ENCODE measurements at places on chromosomes 12 and 14.

- DNase-seq = no peak
Measured at GRCh38 chr12:66941150-66941549, 262.3 kb upstream of the GRIP1 start.

GRCh38 chr14:32080001-32080510 lies 3.0 kb downstream of the ARHGAP5 start:
- DNase-seq = no peak

DNA sequence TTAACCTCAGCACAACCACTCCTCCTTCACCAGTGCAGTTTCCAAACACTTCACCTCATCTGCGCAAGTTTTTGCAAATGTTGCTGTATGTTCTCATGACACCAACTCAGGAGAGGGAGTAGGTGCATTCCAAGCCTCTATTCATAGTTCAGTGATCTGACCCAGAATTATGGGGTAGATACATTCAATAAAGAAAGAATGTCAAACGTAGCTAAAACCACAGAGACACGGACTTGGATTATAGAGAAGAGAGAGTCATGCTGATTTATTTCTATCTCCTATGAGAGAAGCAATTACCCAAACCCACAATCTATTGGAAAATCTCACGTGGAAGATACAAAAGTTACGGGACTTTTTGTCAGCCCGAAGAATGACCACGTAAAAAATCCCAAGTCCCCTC lies 1006.0 kb upstream of the TMEM132C start:
- no peak for DNase-seq

GRCh38 chr14:91245029-91245428 lies 525 bp upstream of the GPR68 start:
- no peak for DNase-seq

GRCh38 chr12:12784911-12785814 lies at the start of gene APOLD1:
Gene APOLD1, plus strand, starts transcription at chr12:12785659. Its CDS starts 33 bp downstream, at chr12:12785692.
- peak; percentile 77 for DNase-seq

DNA sequence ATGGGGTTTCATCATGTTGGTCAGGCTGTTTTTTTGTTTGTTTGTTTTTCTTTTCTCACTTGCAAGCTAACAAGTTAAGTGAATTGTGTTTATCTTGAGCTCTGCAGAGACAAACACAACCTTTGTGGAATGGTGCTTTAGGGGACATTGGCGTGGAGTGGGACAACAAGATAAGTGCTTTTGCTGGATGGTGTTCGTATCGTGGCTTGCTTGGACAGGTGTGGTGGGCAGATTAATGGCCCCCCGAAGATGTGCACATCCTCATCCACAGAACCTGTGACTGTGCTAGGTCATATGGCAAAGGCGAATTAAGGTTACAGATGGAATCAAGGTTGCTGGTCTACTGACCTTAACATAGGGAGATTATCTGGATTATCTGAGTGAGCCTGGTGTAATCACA lies 7.0 kb downstream of the MLXIP start:
- DNase-seq = no peak

DNA sequence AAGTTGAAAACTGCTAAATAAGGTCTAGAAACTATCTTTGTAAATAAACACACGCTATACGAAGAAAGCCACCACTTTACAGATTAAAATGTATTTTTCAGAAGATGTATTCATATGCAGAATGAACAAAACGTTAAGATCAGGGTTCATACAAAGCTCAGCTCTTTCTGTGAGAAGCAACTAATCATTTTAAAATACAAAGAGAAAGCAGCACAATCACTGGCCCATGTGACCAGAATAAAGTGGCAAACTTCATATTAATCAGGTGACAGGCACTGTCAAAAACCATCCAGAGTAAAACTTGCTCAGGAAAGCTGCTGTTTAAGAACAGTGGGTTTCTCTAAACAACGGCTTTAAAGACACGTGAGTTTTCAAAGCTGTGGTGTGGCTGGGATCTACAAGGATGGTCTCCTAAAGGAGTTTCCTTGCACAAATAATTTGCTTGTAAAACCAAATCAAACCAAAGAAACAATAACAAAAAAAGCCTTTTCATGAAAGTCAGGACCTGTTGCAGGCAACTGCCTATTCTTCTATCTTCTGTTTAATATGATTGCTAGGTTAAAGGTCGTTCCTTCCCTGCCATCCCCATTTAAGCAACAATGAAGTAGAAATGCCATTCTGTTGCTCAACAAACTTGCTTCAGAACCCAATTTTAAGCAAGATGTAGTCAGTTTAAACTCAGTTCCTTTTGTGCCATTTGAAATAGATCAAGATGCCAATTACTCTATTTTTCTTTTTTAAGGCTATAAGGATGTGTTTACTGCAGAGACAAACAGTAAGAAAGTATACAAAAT lies 22.3 kb downstream of the SEL1L start:
- DNase-seq = no peak

DNA sequence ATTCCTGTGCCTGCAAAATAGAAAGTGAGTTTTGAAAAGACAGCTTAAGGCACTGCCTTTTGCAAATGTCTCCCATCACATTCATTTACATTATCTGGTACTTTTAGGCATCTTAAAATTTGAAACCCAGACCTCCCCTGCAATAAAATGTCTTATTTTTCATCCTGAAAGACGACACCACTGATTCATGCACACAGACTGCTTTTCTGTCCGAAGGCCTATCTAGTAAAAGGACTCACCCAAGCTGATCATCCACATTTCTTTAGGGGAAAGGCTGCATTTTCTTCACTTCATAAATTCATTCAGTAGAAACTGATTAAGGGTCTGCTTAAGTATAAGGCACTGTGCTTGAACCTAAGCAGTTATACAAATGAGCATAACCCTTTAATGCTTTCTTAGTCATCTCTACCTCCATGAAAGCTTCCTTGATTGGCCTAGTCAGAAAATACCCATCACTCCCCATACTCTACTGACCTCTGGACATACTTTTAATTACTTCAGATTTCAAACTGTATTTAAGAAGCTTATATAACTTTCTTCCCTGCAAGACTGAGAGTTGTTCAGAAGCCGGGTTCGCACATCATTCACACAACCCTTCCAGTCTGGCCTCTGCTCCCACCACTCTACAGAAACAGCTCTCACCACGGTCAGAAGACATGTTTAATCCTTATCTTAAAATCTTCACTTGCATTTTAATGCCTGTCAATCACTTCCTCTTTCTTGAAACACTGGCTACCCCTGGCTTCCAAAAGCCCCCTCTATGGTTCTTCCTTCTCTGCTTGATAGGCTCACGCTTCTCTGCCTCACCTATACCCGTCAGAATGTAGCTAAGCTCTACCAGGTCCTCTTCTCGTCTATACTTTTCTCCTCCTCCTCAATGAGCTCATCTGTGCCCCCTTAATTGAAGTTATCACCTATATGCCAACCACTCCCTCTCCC lies 288.6 kb downstream of the MED13L start:
- no peak for DNase-seq

- DNase-seq = no peak
Measured at GRCh38 chr14:70359076-70359424, 433 bp downstream of the COX16 start.

GRCh38 chr12:124049451-124050094 lies 76.6 kb downstream of the ZNF664 start:
- no peak for DNase-seq

DNA sequence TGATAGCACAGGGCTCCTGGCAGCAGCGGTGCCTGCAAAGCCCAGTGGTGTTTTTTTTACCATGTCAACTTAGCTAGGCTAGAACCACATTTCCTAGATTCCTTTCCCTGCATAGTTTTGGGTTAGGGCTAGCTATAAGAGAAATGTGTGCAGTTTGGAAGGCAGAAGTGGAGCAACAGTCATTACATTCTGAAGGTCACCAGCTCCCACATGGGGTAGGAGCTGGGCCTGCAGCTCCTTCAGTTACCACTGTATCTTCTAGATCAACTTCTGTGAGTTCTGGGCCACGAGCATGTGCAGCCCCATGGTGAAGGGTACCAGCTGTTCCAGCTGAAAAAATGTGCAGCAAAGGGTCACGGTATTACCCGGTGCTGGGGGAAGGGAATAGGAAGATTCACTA lies 2.3 kb upstream of the SLC25A3 start:
- DNase-seq = no peak

- no peak for DNase-seq
Measured at GRCh38 chr12:72063073-72063472, 124.4 kb downstream of the TPH2 start.

DNA sequence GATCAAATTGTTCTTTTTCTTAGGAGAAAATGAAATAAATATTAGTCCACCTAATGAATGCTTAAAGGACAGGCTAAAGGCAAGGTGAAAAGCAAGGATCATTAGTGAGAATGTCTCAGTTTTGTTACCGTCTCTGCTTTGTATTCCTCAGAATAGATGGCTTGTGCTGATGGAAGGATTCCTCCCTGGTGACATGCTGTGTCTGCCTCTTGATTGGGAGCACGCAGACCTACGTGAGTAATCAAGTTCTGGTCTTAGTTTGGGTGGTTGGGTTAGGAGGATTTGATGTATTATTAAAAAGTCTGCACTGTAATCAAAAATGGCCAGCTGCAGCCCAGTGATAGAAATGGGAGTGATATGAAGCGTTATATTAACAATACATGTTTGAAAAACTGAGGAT lies 78.8 kb upstream of the RTL1 start:
- DNase-seq = no peak

DNA sequence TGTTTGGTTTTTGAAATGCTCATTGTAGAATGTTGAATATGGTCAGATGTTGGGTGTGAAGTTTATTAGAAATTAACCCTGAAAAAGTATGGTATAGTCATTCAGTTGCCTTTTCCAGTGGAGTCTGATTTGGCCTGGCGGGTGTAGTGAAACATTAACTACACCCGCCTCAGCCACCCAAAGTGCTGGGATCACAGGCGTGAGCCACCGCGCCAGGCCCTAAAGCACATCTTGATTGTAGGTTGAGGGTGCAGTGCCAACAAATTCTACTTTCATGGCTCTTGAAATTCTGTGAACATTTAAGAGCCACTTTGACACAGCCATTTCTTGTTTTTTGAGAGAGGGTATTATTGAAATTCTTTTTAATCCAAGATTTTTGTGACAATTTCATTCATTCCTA lies 624.9 kb downstream of the DIO2 start:
- DNase-seq = no peak

DNA sequence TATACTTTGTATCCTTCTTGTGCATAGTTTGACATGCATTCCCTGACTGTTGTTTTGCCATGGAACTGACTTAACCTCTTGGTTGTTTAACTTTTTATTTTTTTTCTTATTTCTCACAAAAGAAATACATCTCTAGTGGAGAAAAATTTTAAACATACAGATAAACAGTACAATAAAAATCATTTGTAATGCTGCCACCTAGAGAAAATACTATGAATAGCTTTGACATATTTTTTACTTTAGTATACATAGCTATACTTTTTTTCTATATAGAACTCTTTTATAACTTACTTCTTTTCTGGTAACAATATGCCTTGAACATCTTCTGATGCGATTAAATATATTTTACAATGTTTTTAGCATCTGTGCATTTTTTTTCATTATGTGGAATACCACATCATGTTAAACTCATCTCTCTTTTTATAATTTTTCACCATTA lies 184.5 kb downstream of the AKAP6 start:
- DNase-seq = no peak

DNA sequence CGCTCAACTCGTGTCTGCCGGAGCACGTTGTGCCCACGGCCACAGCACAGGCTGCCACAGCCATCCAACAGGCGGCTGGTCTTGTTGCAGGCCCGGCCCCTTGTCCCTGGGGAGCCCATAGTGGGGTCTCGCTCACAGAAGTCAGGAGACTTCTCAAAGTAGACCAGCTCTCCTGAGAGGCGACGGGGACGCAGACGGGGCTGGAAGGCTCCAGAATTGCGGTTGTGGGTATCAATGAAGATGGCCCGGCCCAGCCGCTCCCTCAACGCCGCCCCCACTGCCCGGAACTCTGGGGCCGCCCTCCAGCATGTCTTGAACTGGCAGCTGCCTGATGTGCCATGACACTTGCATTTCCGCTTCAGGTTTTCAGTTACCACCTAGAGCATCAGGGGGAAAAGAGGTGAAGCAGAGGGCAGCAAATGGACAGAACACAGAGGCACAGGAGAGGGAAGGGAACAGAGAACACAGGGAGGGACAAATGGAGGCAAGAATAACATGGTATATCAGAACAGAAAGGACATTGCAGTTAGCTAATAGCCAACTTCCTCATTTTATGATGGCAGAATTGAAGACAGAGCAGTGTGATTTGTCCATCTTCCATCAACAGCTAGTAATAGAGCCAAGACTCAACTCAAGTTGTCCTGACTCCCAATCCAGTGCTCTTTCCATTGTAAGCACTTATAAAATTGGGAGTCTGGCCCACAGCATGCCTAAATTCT lies 5.2 kb downstream of the WNT10B start:
- DNase-seq = peak; percentile 52

DNA sequence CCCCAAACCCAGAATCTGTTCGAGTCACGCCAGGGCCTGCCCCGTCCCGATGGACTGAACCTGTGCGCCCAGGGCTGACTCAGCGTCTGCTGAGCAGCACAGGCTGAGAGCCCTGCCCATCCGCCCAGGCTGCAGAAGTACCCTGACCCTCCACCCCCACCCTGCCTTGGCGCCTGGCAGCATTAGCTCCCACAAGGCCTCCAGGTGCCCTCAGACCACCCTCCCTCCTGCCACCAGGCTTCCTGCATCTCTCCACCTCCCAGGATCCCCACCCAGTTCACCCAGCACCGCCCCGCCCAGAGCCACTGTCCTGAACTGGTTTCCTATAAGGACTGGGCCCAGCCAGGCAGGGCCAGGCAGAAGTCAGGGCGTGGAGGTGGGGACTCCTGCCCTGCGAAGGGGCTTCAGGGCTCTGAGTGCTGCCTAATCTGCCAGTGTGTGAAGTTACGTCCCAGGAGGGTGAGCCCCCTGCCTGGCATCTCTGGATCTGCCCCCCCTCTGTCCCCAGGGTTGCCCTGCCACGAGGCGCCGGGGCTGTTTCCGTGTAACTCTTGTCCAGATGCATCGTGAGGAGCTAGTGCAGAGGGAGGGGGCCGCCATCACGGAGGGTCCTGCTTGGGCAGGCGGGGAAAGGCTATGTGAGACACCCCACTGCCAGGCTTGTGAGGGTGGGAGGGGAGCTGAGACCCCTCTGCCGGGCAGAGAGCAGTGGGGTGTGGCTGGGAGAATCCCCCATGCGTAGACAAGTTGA lies 9.1 kb downstream of the ADSS1 start:
- DNase-seq = no peak

DNA sequence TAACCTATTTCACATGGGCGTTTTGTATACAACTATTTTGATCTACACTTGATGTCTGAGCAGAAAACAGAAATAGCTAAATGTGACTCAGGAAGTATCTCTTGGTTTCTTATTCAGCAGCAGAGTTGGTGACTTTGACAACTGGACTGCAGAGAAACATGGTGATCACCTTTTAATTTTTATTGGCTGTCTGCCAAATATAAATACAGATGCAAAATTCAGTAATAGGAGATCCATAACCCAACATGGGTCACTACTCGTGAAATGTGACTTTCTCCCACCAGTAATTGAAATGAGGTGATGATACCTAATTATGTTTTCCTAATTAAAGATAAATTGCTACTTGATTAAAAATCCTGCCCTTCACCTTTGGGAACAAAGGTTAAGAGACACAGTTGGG lies 487.1 kb downstream of the NELL2 start:
- no peak for DNase-seq

DNA sequence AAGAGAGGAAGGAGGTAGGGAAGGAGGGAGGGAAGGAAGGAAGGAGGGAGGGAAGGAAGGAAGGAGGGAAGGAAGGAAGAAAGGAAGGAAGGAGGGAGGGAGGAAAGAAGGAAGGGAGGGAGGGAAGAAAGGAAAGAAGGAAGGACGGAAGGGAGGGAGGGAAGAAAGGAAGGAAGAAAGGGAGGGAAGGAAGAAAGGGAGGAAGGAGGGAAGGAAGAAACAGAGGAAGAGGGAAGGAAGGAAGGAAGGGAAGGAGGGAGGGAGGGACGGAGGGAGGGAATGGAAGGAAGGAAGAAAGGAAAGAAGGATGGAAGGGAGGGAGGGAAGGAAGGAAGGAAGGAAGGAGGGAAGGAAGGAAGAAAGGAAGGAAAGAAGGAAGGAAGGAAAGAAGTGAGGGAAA lies 22.4 kb upstream of the CCDC63 start:
- no peak for DNase-seq
